Foreskin keratinocyte (primary cell): ENCODE measurements at places on chromosomes 5 and 9. TPM values are rescaled to one million over a fixed set of nuclear protein-coding genes. Genes with fewer than 3 reads are reported as not detected.

Gene C9orf50
- not detected in 2 replicates for polyA plus RNA-seq

Gene ZNF189
- 3.2 and 4.0 TPM in 2 replicates for polyA plus RNA-seq

Gene RNF183
- not detected in 2 replicates for polyA plus RNA-seq

Gene FBP2
- polyA plus RNA-seq: not detected in 2 replicates

Gene TOR2A
- 16.7 and 18.5 TPM in 2 replicates for polyA plus RNA-seq

Gene BTNL8
- not detected in 2 replicates for polyA plus RNA-seq

Gene IRX2
- 10.9 and 12.7 TPM in 2 replicates for polyA plus RNA-seq
